Stimulated activated CD8-positive, alpha-beta memory T cell treated with anti-CD3 and anti-CD28 coated beads, Interleukin-2, amount 100 ng/mL, for 48 hours (primary cell): ENCODE measurements at places on chromosomes 2 and 18.

GRCh38 chr2:124163840-124164239, 138.8 kb downstream of the CNTNAP5 start:
- no peak for DNase-seq

DNA sequence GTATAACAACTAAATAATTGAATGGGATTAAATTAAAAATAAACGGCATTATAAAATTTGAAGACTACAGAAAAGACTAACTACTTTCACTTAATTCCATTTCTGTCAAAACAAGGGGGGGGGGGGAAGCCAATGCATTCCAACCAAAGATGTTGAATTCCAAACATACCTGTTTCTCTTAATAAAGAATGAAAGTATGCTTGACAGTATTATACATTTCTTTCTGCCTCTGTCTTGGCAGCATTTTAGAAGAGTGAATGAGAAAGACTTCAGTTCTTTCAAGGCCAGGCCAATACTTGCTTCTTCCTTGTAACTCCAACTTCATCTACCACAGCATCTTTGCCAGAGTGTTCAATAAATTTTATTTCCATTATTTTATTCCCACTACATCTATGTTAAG, 65.9 kb downstream of the PDE11A start:
- DNase-seq = no peak

DNA sequence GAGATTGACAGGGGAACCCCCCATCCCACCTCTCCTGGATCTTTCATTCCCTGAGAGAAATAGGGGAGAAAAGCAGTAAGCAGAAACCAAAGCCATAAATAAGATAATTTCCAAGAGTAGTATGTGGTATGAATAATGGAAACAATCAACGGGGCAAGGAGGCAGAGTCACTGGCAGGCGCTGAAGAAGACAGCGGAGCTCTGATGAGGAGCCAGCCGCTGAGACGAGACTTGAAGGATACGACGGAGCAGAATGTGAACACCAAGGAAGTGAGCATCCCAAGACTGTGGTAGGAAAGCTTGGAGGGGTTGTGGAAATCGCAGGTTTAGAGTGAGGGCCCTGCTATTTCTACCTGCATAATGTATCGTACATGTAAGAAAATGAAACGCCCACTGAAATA, 93.6 kb upstream of the CBLN2 start:
- DNase-seq = no peak

- no peak for DNase-seq
Measured at GRCh38 chr2:168256448-168256847, 9.1 kb upstream of the STK39 start.

DNA sequence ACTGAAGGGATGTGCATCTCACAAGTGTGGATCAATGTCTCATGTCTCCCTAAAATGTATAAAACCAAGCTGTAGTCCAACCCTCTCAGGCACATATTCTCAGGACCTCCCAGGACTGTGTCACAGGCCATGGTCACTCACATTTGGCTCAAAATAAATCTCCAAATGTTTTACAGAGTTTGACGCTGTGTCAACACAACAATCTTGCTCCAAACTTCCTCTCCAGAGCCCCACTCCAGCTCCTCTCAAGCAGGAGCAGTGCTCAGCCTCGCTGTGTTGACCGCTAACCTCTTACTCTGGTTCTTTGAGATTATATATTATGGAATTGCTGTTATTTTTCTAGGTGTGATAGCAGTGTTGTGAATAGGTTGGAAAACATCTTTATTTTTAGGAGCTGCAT, 56.2 kb downstream of the CYP27C1 start:
- no peak for DNase-seq

- DNase-seq = no peak
Measured at GRCh38 chr2:45777996-45778719, 126.7 kb downstream of the PRKCE start.

GRCh38 chr18:58900015-58900649, 35.5 kb downstream of the ZNF532 start:
- DNase-seq = no peak

- no peak for DNase-seq
Measured at GRCh38 chr2:37154785-37155184, 2.0 kb downstream of the EIF2AK2 start.

GRCh38 chr2:133680343-133681049, 112.2 kb upstream of the NCKAP5 start:
- no peak for DNase-seq

DNA sequence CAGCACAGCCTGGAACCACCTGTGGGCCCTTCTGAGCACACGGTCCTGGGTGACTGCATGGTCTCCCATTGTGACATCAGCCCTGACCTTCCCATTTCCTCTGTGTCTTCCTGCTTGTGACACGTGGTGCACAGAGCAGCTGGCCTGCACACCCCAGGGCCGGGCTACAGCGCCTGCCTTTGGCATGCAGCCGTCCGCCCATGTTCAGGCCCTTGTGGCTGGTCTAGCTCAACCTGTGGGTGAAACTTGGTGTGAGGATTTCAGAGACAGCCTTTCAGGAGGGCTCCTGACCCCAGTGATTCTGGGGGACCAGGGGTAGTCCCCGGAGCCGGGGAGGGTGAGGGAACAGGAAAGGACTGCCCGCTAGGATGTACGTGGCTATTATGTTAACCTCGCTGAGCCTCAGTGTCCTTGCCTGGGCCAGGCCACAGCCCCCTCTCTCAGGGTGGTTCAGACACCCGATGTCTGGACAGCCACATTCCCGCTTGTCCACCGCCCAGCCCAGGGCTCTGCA, 284.8 kb upstream of the HS6ST1 start:
- no peak for DNase-seq

DNA sequence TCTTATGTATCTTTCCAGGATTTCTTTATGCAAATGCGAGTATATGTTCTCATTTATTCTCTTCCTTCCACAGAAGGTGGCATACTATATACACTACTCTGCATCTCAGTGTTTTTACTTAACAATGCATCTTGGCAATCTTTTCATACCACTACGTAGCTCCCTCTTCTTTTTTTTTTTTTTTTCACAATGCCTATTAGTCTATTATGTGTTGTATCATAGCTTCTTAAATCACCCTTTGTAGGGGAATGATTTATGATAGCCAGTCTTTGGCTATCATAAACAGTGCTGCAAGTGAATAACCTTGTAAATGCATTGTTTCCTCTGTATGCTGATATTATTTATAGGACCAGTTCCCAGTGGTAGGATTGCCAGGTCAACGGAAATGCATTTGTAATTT, 204.2 kb downstream of the BABAM2 start:
- no peak for DNase-seq

DNA sequence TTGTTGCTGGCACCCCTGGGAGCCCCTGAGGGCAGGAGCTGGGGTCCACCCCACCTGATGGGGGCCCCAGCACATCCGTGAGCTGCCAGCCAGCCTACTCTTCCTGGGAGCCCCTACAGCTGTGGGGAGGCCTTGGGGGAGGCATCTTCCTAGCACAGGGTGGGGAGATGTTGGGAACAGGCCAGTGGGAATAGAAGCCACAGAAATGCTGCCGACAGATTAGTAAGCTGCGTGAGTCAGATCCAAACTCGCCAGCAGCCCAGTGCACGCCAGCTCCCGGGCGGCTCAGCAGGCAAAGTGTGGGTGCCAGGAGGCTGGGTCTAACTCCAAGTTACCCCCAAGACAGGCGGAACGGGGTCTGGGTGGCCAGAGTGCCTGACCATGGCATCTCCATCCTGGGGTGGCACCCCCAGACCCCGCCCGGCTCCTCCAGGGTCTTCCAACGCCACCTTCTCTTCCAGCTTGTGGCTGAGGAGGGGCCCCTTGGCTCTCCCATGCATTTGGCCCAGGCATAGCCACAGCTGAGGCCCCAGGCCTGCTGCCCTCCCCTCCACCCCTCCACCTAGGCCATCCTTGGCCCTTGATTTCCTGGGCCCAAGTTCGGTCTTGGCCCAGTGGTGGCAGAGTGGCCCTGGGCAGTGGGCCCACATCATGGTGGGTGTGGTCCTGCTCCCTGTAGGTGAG, 15.3 kb downstream of the CROCC2 start:
- no peak for DNase-seq

- no peak for DNase-seq
Measured at GRCh38 chr18:35588995-35589394, 7.5 kb downstream of the GALNT1 start.

DNA sequence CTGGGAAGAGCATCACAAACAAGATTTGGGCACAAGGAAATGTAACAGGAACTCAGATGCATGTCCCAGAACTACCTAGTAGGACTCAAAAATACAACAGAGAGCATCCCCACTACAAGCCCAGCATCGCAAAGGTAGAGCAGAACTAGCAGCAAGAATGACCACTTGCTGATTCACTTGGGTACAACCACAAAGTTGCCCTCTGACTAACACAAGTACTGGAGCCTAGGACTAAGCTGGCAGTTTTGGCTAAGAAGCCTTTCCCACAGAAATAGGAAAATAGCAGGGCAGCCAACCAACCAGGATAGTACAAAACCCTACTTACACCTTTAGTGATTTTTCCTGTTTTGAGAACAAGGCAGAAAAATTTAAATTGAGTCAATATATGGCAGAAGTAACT, 193.8 kb downstream of the PAX3 start:
- DNase-seq = no peak

DNA sequence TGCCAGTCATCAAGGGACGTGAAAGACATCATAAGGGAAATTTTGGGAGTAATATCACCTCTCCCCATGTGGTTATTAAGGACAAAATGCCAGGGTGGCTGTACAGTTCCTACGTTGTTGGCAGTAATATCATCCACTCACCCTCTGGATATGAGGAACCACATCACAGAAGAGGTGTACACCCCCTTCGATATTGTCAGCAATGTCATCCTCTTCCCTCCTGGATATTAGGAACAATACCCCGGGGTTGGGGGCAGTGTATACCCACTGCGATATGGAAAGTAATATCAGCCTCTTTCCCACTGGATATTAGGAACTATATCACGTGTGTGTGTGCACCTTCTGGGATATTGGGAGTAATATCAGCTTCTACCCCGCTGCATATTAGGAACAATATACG, 1933.3 kb downstream of the SUCLG1 start:
- no peak for DNase-seq

DNA sequence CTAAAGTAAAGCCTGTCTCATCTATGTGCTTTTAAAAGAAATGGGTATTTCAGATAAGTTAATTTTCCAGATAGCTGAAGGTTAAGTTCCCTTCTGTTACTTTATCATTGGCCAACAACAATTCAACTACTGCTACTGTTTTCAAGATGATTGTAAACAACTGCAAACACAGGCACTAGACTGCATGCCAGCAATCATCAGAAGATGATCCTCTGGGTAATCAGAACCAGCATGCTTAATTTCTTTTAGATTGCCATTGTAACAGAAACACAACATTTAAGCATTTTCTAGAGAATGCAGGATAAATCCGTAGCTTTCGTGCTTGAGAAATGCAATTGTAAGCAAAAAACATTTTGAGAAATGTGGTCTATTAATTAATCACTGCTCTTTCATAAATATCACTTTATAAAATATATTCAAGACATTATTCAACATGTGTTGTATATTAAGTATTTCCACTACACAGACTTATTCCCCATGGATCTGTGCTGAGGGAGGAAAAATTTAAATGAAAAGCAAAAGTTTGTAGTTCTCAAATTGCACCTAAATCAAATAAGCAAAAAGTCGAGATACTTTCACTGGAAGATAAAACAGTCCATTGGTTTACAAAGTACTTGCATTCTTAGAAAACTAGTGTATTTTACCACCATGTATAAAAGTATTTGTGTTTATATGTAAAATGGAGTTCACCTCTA, 133.7 kb downstream of the ATL2 start:
- DNase-seq = no peak

DNA sequence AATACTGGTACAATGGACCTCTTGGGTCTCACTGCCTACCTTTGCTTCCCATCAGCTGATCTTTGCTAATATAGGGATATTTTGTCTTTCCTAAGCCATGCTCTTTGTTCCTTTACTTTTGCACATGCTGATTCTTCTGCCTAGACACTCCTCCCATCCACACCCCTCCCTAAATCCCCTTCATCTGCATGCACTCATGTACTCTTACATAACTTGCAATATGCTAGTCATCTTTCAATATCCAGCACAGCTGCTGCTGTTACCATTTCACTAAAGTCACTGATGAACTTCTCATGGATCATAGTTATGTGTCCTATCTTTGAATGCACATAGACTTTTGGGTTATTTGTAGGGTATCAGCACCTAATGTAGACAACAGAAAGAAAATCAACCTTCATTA, 18.5 kb upstream of the DTNA start:
- DNase-seq = no peak

DNA sequence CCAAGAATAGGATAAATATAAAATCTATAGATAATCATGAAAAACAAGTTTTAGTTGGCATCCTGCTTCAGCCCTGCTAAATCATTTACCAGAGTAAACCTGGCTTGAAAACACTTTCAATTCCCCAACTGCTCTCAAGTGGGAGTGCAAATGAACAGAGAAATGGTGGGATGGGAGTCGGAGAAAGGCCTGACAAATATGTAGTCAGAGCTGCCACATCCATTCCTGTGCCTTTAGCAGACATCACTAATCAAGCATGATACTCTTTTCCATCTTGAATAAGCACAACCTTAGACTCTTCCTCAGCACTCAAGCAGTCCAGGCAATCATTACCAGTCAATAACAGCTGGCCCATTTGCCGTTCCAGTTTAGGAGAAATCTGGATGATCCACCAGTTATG, 101.3 kb downstream of the ANKRD44 start:
- DNase-seq = no peak

- no peak for DNase-seq
Measured at GRCh38 chr2:152452256-152452973, 117.4 kb downstream of the FMNL2 start.

DNA sequence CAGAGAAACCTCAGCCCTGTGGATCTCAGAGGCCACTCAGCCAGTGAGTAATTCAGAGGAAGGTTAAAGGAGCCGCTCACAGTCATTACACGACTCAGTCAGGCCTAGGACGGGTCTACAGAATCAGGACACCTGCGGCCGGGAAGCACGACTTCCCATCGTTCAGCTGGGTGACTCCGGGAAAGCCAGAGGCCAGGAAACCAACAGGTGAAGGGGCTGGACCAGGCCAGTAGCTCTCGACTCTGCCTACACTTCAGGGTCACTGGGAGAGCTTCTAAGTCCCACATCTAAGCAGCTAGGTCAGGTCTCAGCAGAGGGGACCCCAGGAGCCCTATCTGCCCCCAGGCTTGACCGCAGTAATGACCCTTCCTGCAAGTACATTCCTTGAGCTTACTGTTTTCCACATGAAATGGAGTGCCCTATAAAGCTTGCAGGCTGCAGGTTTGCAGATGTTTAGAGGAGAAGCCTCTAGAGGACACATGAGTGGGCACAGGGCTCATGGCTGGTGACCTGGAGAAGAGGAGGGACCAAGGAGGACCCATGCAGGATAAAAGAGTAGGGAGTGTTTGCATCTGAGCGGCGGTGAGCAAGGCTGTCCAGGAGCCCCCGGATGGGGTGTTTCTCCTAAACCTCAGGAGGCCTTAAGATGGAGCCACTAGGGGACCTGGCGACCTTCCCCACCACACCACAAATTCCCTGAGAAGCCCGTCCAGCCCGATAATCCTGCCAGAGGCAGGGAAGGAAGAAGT, 9.5 kb downstream of the DIPK1C start:
- DNase-seq = no peak
